Pancreas (tissue), 10 donors: ENCODE measurements at places on chromosomes 1 and 21. TPM values are rescaled to one million over a fixed set of nuclear protein-coding genes. Genes with fewer than 3 reads are reported as not detected.

DNA sequence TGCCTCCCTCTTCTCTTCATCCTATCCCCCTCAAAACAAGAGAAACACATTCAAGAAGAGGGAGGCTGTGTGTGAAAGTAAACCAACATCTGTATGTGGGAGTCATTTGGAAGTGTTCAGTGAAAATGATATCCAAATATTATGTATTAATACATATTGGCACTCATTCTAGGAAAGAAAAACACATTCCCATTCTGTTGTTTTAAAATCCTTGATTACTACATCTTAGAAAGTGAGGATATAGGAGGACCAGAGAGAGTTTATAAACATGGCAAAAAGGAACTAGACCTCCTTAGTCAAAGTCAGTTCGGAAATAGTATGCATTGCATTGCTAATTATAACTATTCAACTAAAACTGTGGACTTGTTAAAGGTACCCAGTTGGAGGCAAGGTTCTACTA is 786.6 kb downstream of the ADGRL2 start:
- no peak overlapping the region for H3K4me3 ChIP-seq
- H3K36me3 ChIP-seq, result no peaks in the 10 kb centered on the region
- no peaks in the 10 kb centered on the region for H3K4me1 ChIP-seq
- H3K27me3 ChIP-seq, result no peaks in the 10 kb centered on the region
- DNase-seq, result no peak

DNA sequence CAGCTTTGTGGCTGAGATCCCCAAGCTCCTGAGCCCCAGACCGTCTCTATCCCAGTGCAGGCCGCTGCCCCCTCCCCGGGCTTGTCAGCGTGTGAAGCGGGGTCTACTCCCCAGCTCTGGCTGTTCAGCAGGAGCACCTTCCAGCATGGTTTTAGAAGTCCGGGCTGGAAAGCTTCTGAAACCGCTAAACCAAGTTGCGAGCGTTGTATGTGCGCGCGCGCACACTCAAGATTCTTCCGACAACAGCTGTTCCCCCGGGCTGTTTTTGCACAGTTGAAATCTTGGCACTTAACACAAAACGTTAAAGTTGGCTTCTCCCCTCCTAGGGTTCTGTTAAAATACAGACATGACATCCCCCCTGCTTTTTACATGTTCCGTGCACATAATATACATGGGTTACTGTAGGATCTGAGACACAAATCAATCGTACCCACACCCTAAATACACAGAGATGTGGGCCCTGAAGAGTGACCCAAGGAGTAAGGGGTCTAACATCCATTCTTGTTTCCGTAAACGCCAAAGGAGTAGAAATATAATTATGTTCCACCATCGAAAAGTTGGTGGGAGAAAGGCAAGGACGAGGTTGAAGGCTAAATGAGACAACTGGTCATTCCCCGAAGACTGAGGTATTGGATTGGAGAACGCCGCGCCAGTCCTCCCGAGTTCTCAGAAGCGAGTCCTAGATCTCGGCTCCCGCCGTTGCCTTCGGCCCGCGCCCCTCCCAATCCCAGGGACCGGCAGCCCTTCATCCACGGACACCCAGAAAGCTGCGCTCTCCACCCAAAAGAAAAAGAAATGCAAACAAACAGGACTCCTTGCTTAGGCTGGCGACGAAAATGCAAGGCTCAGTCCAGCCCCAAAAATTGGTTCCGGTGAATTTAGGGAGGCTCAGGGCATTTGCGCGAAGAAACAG is 1.3 kb downstream of the TBX15 start:
- peak overlapping the region; percentile 10 for H3K4me3 ChIP-seq
- H3K27ac ChIP-seq, result no peak overlapping the region
- peaks cover 4% of the 10 kb centered on the region for H3K27me3 ChIP-seq
- H3K4me1 ChIP-seq, result no peaks in the 10 kb centered on the region

GBP5 gene
- 0.20 TPM for total RNA-seq

PTPRC gene
- 1.6 TPM for total RNA-seq

EGLN1 gene
- total RNA-seq, result 25.3 TPM
